Stimulated activated CD8-positive, alpha-beta memory T cell treated with anti-CD3 and anti-CD28 coated beads, Interleukin-4, amount 100 ng/mL, for 24 hours (primary cell): ENCODE measurements at places on chromosomes 2 and 18.

GRCh38 chr2:236193026-236193425, 24.8 kb upstream of the GBX2 start:
- DNase-seq, result no peak

DNA sequence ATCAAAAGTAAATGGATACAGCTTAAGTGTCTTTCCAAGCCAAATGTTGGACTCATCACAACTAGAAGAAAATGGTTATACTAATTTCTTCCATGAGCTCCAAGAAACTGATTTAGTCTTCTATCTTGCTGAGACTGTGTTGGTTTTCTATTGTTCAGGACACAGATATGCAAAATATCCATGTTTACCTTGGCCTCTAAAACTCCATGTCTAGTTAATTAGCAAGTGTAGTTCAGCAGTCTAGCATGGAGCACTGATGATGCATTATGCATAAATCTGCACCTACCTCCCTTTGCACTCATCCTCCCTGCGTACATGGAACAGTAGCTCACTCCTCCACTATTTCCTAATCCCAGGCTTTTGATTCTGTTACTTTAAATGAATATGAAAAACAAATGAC, 731.4 kb upstream of the CHAC2 start:
- no peak for DNase-seq

- no peak for DNase-seq
Measured at GRCh38 chr2:202072226-202072625, 829 bp upstream of the KIAA2012 start.

- DNase-seq, result no peak
Measured at GRCh38 chr2:63121055-63121834, 70.6 kb downstream of the OTX1 start.

DNA sequence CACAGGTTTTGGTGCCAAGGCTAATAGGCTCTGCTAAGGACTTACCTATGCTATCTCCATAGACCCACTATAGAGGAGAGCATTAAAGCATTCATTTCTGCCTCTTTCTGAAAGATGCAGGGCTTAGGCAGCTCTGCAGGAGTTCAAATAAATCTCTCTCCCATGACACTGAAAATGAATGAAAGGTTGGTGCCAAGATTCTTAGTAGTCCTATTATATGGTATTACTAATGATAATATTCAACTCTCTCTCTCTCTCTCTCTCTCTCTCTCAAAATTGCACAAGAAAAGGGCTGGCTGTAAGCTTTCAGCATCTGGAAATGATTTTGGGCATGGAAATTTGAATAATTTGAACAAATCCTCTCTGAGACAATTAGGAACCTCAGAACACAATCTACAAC, 433.7 kb downstream of the MBD2 start:
- no peak for DNase-seq

DNA sequence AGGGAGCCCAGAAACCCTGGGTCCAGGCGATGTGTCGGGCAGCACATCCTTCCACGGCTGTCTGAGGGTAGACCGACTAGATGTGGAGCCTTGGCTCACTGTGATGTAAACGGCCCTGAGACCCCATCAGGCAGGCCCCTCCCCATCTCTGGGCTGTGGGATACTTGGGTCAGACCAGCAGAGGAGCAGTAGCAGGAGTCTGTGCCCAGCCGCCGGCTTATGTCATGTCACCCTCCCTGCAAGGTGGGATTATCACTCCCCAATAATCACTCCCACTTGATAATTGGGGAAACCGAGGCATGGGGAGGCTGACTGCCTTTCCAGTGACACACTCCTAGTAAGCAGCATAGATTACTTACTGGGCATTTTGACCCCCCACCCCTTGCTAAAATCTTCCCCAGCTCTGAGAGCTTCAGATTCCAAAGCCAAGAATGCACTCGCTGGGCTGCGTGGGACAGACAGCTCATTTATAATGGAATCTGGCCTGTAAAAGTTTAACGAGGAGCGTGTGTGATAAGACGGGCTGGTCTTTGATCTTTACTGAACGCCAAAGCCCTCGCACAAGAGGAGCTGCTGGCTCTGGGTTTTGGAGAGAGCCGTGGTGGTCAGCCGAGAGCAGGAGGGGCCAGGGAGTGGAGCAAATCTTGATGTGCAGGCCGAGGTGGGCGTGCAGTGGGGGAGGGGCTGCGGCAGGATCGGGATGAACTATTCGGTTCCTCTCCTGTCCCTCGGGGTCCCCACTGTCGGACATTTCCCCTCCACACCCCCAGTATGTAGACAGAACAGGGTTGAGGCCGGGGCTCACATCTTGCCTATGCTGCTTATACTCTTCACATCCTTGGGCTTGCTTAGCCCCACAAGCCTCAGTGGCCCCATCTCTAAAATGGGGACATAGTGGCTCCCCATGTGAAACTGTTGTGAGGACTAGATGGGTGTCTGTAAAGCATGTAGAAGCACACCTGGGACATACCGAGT, 200.0 kb downstream of the GLI2 start:
- DNase-seq, result no peak

GRCh38 chr2:220452561-220452960, 825.1 kb downstream of the SLC4A3 start:
- DNase-seq, result no peak

DNA sequence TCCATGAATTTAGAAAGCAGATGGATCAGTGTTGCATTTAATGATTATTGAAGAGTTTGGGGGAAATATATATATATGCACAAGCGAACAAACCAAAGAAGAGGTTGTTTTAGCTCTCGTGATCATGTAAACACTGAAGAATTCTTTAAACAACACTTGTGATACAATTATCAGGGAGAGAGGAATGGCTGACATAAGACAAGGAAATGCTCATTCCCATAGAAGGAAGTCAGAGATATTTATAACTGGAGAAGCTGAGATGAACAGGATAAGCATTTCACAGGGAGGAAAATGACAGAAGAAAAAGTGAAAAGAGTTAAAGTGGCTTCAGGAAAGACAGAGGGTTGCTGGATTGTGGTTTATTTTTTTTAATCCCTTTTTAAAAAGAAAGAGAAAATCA, 10.6 kb upstream of the COL6A3 start:
- no peak for DNase-seq

DNA sequence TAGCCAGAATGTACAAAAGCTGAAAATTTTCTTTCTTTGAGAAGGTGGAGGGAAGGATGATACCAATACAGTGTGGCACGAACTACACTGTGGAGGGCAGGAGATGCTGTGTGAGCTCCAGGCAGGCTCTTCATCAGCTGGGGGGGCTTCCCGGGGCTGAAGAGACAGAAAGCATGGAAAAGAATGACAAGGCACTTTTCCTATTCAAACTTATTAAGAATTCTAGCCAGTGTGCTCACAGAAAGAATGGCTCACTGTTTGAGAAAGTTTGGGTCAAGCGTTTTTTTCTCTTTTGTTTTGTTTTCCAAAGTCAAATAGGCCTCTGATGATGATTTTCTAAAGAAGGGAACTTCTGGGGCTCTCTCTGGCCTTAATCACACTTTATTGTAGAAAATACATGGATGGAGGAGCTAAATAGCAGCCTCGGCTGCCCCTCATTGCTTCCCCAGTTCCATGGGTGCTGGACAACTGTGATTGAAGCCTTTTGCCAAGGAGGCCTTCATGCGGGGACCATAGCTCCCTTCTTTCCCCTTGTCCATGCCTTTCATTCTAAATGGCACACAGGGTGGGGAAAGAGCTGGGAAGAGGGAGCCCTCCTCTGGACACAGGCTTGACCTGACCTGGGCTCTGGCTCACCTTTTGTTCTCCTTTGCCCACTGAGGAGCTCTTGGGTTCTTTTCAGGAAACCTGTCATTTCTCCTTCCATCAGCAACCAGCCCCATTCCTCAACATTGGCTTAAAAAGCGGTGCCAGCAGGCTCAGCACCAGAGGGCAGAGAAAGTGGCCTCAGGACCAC, 130.6 kb downstream of the TDRD15 start:
- no peak for DNase-seq

- DNase-seq, result no peak
Measured at GRCh38 chr2:238183821-238184220, 19.7 kb downstream of the ILKAP start.

DNA sequence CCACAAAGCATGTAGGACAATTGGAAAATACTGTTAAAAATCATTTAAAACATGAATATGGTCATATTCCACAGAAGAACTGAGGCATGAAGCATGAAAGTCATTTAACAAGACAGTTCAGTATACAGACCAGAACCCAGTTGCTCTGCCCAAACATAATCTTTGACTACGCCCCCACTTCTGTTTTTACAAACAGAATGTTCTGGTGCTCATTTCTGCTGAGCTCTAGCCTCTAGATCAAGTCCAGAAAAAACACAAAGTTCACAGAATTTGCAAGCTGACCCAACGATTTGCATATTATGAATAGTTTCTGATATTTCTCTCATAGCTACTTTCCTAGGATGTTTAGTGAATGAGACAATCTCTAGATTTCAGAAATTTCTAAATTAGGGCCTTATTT, 424.9 kb downstream of the PID1 start:
- DNase-seq, result no peak

DNA sequence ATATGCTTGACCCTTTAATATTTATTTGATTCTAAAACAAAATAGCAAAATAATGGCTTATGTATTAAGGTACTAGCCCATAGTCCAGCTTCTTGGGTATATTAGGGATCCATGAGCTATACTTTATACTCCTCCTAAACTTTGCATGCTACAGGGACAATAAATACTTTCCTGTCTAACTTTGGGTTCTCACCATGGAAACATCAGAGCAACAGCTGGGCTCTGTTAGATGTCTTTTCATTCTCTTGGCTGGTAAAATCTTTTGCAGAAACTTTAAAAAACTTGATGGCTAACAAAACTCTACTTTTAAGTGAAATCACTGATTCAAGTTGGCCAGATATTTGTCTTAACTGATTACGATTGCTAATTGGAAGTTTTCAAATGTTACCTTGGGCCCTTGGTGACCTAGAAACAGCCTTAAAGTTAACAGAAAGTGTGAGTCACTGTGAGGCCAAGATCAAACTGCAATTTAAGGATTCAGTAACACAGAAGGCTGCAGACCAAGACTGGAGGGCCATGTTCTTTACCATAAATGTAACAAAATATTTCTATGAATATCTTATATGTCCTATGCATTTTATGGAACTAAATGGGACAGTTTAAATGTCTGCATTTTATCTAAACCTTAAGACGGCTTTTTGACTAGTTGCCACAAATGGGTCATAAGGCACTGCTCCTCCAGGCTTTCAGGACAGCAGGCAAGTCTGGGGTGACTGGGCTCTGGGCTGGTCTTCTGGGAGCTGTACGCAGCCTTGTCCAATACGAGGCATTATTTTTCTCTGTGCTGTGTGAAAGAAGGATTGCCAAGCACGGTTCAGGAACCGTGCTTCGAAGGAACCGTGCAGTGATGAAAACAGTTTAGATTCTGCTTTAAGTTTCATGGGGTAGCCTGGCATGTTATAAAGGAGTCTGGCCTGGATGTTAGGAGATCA, 188.5 kb downstream of the TPGS2 start:
- DNase-seq, result no peak

- DNase-seq, result no peak
Measured at GRCh38 chr2:19600506-19600905, 242.1 kb upstream of the OSR1 start.

DNA sequence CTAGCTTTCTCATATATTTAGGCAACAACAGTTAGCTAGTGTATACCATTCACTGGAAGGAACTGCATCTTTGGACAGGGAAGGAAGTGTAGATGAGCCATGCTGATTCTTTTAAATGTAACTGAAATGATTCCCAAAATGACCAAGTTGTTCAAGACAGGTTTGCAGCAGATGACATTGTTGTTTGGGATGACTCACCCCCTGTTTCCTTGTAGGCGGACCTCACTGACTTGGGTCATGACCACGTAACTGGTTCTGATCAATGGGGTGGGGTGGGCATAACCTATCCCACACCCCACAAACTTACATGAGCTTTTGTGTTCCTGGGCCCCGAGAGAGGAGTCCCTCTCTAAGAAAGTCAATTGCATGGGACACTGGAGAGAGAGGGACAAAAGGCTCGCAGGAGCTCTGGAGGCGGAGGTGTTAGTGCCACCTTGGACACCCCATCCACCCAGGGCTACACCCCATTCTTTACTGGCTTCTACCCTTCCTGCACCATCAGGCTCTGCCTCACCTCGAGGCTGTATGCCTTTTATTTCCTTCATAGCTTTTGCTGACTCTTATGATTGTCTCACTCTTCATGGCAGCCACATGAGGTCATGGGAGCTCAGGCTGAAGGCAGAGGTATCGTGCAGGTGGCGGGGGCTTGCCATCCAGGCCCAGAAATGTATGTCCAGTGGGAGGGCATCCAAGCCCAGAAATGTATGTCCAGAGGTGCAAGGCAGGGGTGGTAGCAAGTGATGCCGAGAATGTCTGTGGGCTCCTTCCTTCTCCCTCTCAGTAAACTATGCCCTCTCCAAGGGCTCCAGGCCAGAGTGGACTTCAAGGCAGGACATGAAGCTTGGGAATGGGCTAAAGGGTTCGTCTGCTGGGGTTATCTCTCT, 108.0 kb downstream of the TWIST2 start:
- no peak for DNase-seq

GRCh38 chr2:169928463-169928864, 101.2 kb downstream of the UBR3 start:
- no peak for DNase-seq
